Kidney (tissue), 22 donors: ENCODE measurements at places on chromosomes 3 and 15. TPM values are rescaled to one million over a fixed set of nuclear protein-coding genes. Genes with fewer than 3 reads are reported as not detected.

Gene CIP2A
- total RNA-seq: 3.5 TPM

Gene THBS1
- total RNA-seq: 377 TPM

Gene SLC33A1
- 36.8 TPM for total RNA-seq

Gene GRM2
- total RNA-seq: 0.57 TPM

Gene MESP2
- total RNA-seq: 0.47 TPM

Gene CLRN1
- not detected for total RNA-seq

Gene SPINT1
- 114 TPM for total RNA-seq

- no peak for DNase-seq
Observed at GRCh38 chr3:12476238-12476897, 7.9 kb upstream of the TSEN2 start.

DNA sequence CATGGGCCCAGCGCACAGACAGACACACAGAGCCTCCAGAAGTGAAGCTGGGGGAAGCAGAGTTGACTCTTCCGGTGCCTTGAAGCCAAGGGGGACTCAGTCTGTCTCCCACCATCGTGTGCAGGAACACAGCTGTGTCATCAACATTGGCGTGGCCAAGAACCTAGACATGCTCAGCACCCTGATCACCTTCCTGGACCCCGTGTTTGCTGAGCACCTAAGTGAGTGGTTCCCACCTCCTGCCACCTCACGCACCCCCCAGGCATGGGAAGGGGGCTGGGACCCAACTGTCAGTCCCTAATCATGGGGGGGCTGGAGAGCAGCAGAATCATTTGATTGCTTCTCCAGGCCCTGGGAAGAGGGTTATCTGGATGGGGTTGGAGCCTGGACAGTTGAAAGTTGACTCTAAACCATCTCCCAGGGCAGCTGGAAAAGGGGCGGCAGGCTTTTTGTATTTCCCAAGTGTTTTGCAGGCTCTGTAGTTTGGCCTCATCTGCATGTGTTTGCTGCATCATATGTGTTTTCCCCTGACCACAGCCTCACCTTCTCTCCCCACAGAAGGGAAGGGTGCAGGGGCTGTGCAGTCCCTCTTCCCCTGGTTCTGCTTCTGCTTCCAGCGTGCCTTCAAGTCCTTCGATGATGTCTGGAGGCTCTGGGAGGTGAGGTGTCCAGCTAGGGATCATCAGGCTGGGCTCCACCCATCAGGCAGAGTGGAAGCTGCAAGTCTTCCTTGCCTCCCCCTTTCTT, 12.8 kb downstream of the TBC1D21 start:
- DNase-seq: no peak

- no peak for DNase-seq
Observed at GRCh38 chr15:92167451-92167850, 226.2 kb upstream of the ST8SIA2 start.

- no peak for DNase-seq
Observed at GRCh38 chr15:95295363-95295762, 1035.1 kb upstream of the NR2F2 start.

DNA sequence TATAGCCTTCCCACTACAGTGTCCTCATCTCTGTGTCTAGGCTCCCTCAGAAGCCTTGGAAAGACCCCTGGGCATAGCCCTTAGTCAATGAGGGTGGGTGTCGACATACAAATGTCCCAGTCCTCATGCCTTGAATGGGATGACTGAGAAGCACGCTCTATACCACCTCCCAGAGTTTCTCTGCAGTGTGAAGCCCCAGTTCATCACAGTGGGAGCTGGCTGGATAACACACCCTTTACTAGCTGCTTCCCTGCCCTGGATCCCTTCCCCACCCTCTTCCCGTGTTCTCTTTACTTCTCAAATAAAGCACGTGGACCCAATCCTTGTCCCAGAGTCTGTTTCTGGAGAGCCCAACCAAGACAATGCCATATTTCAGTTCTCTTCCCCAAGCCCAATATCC, 239.3 kb downstream of the VPS13C start:
- no peak for DNase-seq

DNA sequence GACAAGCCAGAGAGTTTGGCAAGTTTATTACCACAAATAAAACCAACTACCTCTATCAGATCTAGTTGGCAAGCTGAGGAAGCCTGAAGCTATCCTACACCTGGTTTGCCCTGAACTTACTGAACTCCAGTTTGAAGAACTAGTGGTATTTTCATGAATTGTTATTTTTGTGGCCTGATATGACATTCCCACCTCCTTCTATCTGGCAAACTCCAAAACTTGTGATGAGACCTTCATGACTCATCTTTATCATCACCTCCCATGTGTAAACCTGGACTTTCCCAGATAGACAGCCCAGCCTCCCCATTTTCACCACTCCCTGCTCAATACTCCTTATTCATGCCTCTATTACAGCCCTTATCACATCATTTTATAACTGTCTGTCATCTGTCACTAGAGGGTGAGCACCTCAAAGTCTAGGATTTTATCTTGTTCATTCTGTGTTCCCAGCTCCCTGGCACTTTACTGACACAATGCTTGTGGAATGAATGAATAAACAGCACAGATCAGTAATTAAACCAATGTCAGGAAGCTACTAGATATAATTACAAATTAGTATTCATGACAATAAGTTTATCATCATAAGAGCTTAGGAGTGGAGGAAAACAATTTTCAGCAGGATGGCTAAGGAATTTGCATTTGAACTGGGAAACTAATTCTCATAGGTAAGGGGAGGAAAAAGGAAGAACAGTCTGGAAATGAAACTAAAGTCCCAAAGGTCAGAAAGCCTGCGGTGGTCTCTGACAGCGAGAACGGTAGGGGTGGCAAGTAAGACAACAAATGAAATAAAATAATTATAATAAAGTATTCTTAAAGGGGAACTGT, 13.2 kb upstream of the TRANK1 start:
- DNase-seq: no peak

DNA sequence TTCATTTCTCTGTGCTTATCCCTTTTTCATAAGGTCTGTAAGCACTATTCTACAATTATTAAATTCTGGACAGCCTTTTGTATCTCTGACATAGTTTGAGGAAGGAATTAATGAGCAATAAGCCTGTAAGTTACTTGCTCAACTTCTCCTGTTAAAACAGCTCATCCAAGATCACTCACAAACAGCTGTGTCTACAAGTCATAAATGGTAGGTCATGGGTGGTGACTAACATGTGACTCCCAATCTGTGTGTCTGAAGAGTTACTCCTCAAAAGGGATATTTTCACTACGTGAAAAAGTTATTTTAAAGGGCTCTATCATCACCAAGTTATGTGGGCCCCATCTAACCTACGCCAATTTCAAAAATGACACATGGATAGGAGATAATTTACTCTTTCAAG, 145.2 kb upstream of the CBLB start:
- peak; percentile 16 for DNase-seq

- DNase-seq: no peak
Observed at GRCh38 chr3:168093229-168093628, 2.5 kb downstream of the GOLIM4 start.

- DNase-seq: peak; percentile 43
Observed at GRCh38 chr3:32421991-32422859, 30.6 kb downstream of the CMTM7 start.

DNA sequence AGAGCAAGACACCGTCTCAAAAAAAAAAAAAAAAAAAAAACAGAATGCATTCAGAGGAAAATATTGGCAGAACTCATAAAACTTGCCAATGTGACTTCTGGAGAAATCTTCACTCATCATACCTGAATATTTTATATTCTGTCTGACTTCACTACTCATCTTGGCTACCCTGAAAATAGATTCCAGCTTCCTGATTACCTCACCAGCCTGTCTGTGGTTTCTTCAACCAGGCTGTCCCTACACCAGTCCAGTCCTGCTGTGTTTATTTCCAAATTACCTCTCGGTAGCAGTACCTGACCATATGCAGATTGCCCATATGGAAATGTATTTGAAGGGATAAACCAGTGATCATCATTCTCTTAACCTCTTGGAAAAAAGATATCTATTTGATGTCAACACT, 9.3 kb upstream of the P3H2 start:
- no peak for DNase-seq

DNA sequence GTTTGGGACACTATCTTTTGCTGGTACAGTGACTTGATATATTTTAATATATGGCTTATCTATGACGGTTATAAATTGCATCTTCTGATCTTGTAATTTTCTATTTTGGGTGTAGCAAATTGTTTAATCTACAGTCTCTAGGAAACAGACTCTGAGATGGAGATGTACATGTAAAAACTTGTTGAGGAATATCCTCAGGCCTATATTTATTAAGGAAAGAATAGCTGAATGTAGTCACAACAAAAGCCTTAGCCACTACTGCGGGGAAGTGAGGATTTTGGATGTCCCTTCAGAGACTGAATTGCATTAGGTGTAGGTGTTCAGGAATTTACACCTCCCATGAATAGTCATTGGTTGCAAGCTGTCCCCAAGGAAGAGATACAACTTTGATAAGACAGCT, 13.8 kb upstream of the OR5K3 start:
- no peak for DNase-seq

DNA sequence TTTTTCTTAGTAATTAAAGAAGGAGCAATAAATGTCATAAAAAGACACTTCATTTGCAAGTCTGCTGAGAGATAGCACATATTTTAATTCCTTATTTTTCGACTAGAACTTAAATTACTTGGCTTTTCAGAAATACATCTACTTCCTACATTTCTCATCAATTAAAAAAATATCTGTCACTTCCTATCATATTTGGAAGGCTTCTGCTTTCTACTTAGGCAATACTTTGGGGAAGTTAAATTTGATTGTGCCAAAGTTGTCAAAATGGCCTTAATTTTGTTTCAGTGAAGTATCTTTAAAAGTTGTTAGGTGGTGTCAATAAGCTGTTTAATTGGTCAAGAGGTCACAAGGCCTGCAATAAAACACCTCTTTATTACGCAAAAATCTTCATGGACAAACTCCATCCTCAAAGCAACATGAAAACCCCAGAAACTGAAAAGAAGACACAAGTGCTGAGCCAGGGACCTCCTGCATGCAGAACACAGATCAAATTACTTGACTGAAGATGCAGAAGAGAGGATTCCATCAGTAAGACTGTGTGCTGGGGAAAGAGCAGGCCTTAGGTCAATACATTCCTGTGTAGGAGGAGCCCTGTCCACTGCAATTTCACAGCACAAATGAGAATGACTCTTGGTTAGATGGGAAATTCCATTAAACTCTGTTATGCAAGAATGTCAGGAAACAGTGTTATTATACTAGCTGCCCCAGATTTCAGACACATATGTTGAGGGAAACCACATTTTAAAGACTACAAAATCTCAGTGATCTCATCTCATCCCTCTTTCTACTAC, 48.0 kb upstream of the FSTL1 start:
- DNase-seq: peak; percentile 63

DNA sequence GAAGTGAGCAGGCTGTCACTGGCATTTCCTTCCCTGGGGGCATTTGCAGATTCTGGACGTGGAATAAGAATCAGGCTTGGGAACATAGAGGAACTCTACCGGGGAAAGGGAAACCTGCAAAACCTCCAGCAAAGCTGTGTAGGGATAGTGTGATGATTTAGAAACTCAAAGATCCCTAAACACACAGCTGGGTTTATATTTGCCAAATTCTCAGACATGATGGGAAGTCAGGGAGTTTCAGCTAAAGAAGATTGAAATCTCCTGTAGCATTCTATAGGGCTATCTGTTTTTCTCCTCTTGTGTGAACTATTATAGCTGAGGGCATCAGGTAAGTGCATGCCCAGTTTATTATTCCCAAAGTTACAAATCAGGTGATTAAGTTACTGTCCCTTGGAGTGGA, 9.2 kb upstream of the CLEC3B start:
- DNase-seq: no peak

DNA sequence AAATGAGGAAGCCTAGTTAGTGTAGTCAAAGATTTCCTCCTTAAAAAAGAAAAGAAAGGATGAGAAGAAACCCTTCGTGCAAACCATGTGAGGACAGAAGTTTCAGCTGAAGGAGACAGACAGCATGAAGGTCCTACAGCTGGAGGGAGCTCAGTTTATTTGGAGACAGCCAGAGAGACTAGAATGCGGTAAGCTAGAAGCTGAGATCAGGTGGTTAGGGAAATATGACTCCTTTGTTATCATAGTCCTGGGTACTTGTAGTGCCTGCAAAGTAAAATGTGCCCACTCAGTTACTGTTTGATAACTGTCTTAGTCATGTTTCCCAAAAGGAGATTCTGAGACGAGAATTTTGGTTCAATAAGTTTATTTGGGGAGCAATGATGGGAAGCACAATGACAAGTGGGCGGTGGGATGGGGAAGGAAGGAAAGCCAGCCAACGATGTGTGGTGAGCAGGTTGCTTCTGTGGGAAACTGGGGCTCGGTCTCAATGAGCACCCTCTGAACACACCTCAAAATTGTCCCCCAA, 178.8 kb upstream of the SNTN start:
- no peak for DNase-seq

DNA sequence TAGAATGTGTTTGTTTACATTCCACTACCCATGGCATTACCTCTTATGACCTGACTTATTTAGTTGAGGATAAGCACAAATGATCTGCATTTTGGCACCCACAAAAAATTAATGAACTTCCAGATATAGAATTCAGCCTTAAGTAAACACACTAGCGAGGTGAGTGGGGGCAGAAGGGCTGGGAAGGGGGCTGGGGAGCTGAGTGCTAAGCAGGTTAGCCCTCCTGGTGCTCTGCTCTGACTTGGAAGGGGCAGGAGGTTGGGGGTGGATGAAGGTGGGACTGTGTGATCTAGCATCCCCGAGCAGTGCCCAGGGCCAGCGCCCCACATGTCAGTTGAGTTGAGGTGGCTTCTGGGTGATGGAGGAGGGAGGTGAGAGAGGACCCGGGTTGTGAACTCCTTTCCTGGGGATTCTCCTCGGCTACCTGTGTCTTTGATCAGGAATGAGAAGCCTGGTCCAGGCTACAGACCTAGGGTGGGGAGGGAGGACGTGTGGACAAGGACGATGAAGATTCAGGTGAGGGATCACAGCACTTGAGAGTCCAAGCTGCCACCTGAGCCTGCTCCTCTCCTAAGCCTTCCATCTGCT, 178.6 kb upstream of the SMAD3 start:
- no peak for DNase-seq

GRCh38 chr3:23808525-23808924, 2.8 kb downstream of the UBE2E1 start:
- DNase-seq: no peak

DNA sequence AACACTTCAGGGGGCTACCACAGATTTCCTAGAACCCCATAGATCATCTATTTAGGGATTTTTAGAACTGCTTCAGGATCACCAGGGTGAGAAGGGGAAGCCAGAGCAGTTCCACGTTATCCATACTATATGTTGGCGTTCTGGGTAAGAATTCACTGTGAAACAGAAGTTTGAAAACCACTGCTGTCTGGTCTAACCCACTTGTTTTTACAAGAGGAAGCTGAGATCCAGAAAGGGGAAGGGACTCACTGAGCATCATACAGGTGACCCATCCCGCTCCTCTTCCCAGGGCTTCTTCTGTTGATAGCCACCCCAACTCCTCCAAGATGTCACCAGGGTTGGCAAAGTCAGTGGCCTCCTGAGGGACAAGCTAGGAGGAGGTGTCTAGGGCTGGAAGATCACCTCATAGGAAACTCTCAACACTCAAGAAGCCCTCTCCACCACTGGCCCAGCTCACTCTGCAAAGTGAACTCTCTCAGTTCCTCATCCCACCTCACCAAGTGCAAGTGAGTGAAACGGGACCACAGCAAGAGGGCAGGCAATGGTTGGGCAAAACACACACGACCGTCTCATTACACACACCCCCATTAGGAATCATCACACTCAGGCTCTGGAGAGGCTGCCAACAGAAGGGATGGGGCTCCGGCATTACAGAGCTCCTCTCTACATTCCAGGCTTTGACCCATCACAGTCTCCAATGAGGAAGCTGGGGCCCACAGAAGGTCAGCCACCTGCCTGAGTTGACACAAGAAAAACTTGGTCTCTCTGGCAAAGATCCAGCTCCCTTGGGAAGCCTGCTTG, 1.8 kb downstream of the DAPK2 start:
- DNase-seq: no peak
